ENCODE measurements at places on chromosomes 12 and 14.
A peak's percentile ranks its signal among the peaks of the same experiment; 100 is the strongest.

DNA sequence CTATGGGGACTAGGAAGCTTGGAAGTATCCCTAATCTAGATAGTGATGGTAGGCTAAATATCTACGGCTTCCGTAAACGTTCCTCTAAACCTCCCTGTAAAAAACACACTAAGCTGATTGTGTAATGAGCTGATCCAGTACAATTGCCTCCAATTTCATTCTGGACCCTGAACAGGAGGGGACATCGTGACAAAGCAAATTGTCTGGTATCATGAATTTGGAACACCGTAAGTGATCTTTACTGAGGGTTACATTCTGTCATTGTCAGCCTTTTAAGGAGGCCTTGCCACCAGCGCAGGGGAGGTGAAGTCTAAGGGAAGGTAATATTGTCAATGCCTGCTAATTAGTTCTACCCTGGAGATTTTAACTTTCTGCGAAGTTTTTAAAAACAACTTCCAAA lies 487 bp upstream of the MGST1 start:
- no peak for DNase-seq

- DNase-seq = no peak
Observed at GRCh38 chr14:37753459-37753858, 158.0 kb downstream of the TTC6 start.

DNA sequence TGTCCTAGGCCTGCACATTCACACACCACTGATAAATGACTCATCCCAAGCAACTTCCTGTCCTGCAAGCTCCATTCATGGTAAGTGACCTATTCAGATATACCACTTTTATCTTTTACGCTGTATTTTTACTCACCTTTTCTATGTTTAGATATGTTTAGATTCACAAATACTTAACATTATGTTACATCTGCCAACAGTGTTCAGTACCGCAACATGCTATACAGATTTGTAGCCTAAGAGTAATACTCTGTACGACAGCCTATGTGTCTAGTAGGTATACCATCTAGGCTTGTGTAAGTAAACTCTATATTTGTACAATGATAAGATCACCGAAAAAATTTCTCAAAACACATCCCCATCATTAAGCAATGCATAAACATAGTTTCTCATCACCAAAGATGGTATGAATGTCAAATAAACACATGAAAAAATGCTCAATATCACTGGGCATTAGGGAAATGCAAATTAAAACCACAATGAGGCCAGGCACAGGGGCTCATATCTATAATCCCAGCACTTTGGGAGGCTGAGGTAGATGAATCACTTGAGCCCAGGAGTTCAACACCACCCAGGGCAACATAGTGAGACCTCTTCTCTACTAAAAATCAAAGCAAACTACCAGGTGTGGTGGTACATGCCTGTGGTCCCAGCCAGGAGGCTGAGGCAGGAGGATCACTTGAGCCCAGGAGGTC lies 20.7 kb downstream of the ATXN2 start:
- DNase-seq = peak; percentile 77

DNA sequence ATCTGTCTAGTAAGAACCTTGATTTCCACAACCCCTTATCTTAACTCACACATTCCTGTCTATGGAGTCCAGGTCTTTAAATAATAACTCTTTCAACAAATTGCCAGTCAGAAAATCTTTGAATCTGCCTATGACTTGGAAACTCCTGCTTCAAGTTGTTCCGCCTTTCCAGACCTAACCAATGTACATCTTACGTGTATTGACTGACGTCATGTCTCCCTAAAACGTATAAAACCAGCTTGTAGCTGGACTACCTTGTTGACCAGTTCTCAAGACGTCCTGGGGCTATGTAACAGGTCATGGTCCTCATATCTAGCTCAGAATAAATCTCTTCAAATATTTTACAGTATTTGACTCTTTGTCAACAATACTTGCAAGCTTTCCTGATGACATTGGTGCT lies 337.0 kb downstream of the TMEM132D start:
- no peak for DNase-seq

GRCh38 chr12:121223292-121224285 lies 13.7 kb downstream of the P2RX4 start:
- no peak for DNase-seq

- DNase-seq = no peak
Observed at GRCh38 chr12:113506867-113507266, 35.2 kb upstream of the LHX5 start.

DNA sequence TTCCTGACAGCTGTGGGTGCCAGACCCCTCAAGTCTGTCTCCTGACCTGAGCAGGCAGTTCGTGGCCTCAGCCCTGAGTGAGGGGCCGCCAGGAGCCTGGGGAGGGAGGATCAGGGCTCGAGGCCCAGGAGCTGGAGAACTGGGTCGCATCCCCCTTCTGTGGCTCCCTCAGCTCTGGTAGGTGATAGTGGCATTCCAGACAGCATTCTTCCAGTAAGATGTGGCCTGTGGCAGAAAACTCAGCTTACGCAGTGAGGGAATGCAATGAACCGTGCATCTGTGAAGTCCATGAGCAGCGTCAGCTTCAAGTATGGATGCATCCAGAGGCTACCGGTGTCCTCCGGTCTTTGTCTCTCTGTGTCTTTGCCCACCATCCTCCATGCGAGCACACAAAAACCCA lies 28.4 kb upstream of the FBRSL1 start:
- DNase-seq = no peak

- peak; percentile 77 for DNase-seq
Observed at GRCh38 chr14:37172024-37172869, at the start of gene SLC25A21. SLC25A21 (minus strand) TSS chr14:37172606.

GRCh38 chr12:47786662-47787280 lies 13.7 kb downstream of the SLC48A1 start:
- DNase-seq = no peak

- peak; percentile 88 for DNase-seq
Observed at GRCh38 chr12:68746572-68747180, 700 bp downstream of the SLC35E3 start.

GRCh38 chr12:2111826-2112225 lies 59.0 kb downstream of the CACNA1C start:
- DNase-seq = no peak

GRCh38 chr12:5264006-5264405 lies 167.9 kb upstream of the NTF3 start:
- peak; percentile 6 for DNase-seq

GRCh38 chr12:62332598-62332997 lies 72.4 kb downstream of the USP15 start:
- DNase-seq = peak; percentile 73

DNA sequence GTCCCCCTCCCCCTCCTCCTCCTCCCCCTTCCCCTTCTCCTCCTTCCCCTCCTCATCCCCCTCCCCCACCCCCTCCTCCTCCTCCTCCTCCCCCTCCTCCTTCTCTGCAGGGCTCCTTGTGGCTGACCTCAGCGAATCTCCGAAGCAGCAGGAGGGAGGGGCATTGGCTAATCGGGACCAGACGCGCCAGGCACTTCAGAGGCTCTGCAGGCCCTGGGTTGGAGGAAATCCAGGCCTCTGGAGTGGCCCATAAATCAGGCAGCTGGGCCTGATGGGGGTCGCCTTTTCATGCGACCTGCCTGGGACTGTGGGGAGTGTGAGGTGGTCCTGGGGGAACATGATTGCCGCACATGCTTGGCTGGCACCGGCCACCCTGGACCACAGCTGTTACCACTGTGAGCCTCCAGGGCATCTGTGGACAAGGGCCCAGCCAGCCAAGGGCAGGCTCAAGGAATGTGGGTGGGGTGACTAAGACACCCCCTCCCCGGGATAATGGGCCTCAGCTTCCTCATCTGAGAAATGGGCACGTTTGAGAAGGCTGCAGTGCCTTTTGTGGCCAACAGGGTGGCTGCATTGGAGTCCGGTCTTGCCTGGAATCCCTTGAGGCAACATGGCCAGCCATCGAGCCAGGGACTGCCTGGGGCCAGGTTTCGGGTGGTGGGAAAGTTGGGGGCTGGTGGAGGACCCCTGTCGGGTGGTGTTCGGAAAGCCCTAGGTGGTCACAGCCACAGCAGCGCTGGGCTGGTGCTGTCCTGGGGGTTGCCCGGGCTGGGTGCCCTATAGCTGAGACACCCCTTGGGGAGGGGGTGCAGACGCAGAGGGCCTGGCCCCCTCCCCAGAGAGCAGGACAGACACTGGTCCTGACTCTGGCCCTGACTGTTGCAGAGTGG lies 12.0 kb downstream of the KIF26A start:
- peak; percentile 26 for DNase-seq

Measured in foreskin fibroblast (primary cell).